ENCODE measurements at places on chromosomes 13 and 19.

GRCh38 chr19:4877753-4878490, 10.5 kb upstream of the PLIN3 start:
- DNase-seq = no peak

DNA sequence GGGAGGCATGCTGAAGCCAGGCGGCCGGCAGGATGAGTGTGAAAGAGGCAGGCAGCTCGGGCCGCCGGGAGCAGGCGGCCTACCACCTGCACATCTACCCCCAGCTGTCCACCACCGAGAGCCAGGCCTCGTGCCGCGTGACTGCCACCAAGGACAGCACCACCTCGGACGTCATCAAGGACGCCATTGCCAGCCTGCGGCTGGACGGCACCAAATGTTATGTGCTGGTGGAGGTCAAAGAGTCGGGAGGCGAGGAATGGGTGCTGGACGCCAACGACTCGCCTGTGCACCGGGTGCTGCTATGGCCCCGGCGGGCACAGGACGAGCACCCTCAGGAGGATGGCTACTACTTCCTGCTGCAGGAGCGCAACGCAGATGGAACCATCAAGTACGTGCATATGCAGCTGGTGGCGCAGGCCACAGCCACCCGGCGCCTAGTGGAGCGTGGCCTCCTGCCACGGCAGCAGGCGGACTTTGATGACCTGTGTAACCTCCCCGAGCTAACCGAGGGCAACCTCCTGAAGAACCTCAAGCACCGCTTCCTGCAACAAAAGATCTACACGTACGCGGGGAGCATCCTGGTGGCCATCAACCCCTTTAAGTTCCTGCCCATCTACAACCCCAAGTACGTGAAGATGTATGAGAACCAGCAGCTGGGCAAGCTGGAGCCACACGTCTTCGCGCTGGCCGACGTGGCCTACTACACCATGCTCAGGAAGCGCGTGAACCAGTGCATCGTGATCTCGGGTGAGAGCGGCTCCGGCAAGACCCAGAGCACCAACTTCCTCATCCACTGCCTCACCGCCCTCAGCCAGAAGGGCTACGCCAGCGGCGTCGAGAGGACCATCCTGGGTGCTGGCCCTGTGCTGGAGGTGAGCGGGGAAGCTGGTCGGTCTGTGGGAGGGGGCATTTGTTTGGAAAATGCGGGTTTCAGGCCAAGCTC, 26.4 kb downstream of the MYO9B start:
- DNase-seq = no peak

- DNase-seq = no peak
These were observed 550.1 kb downstream of the PCDH9 start for GRCh38 chr13:66680031-66680430.

DNA sequence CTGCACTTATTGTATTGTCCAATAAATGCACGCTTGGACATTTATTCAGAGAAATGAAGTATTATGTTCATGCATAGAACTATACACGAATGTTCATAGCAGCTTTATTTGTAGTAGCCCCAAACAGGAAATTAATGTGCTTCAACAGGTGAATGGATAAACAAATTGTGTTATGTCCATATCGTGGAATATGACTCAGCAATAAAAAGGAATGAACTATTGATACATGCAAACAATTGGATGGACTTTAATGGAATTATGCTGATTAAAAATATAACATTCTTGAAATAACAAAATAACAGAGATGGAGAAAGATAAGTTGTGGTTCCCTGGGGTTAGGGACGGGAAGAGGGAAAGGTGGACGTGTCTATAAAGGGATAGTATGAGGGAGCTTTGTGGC, 65.9 kb downstream of the GPC5 start:
- DNase-seq = no peak

- peak; percentile 95 for DNase-seq
These were observed 53.1 kb upstream of the CYSLTR2 start for GRCh38 chr13:48600374-48601364.
